CD4-positive, alpha-beta T cell (primary cell): ENCODE measurements at places on chromosomes 2 and 18.

DNA sequence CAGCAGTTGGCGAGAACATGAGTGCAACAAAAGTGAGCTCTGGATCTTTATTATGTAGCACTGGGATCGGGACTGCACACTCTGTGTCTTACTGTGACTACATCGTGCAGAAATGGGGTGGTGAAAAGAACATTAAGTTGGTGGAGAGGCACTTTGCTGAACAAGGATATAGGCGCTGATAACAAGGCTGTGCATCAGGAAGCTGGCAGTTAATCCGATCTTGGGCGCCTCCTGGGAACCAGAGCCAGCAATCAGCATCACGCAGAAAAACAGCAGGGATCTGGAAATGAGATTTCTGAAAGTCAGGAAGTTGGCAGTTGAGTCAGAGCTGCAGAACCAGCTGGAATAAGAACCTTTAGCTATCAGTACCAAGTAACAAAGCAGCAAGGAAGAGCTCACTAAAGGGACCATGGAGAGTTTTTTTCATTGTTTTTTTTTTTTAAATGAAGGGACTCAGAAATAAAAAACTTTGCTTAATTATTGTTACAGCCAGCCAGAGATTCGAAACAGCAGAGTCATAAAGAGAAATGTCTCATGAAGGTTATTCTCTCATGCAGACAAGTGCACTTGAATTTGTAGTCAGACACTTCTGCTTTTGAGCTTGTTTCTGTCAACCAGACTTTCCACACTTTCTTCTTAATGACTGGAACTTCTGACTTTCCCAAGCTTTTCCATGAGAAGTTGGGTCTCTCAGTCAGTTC lies 22.8 kb upstream of the MYO3B start:
- DNase-seq: no peak

DNA sequence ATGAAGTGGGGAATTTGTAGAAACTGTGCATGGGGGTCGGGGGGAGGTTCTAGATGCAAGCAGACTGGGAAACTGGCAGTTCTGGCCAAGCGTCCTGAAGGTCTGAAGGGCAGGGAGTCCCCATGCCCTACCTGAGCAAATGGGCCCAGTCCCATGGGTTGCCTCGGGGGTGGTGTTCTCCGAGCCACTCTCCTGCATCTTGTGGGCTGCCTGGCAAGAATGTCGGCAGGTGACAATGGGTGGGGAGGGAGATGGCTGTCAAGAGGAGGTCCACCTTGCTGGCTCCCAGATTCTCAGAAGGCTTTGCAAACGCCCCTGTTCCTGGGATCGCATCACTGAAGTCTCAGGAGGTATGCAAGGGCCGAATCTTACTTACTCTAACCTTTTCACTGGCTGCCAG lies 21.3 kb downstream of the INHBB start:
- DNase-seq: no peak

GRCh38 chr18:78352910-78353309 lies 626.7 kb upstream of the SALL3 start:
- no peak for DNase-seq

- no peak for DNase-seq
These were observed 111.9 kb downstream of the SETBP1 start for GRCh38 chr18:44792456-44793061.

GRCh38 chr2:187228986-187229385 lies 219.1 kb downstream of the CALCRL start:
- no peak for DNase-seq

GRCh38 chr18:949724-950631 lies 45.3 kb downstream of the ADCYAP1 start:
- DNase-seq: no peak

DNA sequence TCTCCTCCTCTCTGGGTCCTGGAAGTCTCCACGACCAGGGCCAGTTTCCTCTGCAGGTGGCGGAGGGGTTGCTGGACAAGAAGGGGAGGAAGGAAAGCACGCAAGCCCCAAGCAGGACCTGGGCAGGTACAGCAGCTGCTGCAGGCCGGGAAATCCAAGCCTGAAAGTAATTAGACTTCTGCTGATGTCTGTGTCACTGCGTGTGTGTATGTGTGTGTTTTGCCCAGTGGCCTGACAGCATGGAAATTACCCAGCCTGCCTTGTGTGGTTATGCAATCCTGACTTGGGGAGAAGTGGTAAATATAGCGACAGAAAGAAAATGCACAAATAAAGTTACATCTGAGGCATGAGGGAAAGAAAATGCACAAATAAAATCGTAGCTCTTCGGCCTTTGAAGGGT lies 121.8 kb upstream of the ZBTB14 start:
- DNase-seq: no peak

DNA sequence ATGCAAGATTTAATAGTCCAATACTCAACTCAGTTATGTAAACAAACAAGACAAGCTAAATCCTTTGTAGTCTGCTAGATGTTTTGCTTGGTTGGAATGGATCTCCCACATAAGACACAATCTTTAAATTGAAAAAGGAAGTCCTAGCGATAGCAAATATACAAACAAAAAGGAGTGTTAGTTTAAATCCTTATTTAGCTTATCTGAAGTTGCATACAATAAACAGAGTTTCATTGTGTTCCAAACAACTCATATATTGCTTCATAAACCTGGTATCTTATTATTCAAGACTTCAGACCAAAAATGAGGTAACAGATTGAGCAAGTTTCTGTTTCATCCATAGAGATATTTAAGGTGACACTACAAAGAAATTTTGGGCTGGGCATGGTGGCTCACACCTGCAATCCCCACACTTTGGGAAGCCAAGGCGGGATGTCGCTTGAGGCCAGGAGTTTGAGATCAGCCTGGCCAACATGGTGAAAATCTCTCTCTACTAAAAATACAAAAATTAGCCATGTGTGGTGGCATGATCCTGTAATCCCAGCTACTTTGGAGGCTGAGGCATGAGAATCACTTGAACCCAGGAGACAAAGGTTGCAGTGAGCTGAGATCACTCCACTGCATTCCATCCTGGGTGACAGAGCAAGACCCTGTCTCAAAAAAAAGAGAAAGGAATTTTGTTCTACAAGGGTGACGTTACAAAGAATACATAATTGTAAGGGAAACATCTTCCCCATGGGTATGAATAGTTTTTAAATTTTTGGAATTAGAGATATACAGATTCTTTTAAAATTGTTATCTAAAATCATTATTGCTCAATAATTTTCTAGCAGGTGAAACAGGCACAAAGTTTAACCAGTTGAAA lies 150.5 kb upstream of the L3MBTL4 start:
- no peak for DNase-seq

DNA sequence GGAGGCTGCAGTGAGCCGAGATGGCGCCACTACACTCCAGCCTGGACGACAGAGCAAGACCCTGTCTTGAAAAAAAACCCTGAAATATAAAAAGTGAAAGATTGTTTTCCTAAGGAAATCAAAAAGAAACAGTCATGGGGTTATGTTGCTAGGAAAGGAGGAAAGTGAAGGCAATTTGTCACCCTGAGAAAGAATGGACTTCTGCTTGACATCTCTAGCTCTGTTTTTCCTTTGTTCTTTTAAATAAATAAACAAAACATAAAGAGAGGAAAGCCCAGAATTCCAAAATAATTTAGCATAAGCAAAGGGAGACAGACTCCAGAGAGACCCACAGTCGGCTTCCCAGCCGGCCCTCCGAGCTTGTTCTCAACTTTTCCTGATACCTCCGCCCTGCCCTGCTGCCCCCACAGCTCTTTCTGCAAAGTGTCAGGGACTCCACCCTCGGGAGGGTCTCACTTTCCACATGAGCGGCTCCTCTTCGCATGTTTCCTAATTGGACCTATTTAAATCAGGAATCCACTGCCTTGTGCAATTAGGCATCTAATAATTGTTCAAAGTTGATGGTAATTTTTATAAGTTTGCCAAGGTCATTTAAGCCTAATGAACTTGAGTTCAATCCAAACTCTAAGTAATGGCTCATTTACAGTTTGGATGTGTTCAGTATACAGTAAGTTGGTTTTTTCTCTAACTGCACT lies 49.8 kb upstream of the COPS8 start:
- DNase-seq: no peak

GRCh38 chr2:146251328-146251727 lies 1593.5 kb upstream of the ACVR2A start:
- no peak for DNase-seq

DNA sequence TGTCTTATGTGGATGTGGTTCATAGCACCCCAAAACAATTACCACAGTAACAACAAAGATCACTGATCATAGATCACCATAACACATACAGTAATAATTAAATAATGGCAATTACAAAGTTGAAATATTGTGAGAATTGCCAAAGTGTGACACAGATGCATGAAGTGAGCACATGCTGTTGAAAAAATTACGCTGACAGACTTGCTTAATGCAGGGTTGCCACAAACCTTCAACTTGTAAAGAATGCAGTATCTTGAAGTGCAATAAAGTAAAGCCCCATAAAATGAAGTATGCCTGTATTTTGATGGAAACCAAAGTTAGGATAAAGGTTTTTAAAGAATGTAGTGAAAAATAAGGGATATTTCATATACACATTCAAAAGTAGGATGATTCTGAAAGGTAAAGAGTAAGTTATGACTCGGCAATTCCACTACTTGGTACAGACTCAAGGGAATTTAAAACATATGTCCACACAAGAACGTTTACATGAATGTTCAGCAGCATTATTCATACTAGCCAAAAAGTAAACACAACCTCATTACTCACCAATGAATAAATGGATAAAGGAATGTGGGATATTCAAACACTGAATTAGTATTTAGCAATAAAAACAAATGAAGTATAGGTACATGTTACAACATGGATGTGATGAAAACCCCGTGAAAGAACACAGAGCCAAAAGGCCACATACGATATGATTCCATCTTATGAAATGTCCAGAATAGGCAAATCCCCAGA lies 61.6 kb downstream of the SCN9A start:
- no peak for DNase-seq

GRCh38 chr18:68017385-68017784 lies 500.9 kb upstream of the DSEL start:
- DNase-seq: no peak
